ENCODE measurements at places on chromosomes 16 and 17.

DNA sequence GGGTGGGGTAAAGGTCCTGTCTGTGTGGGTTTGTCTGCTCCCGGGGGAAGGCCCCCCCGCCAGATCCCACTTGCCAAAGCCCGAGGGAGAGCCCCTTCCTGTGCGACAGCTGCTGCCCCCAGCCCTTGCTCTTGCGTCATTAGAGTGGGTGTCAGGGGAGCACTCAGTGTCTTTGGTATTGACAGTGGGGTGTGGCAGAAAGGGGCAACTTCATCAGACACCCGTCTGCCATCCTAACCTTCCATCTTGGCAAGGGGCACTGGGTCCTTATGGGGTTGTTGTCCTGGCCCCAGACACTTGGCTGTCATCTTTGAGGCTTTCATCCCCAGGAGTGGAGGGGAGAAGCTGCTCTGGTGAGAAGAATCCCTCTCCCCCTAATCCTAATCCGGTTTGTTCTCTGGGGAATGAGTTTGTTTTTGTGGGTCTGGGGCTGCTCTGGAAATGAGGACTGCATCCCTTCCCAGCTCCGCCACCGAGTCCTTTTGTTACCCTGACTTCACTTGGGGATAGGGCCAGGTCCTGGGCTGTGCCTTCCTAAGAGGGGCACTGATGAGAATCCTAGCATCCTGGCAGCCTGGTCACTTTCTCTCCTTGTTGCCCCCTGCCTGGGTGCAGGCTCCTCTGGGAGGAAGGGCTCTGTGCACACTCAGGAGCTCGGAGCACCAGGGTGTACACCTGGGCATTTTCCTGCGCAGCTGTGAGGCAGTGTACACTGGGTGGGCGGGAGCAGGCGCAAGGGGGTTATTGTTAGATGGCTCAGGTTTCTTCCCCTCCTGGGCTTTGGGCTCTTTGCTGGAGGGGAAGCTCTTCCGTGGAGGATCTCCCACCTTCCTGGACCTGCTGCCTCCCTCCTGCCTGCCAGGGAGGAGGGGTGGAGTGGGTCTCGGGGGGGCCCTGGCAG, 21.1 kb downstream of the GJD3 start:
- no peak for DNase-seq

DNA sequence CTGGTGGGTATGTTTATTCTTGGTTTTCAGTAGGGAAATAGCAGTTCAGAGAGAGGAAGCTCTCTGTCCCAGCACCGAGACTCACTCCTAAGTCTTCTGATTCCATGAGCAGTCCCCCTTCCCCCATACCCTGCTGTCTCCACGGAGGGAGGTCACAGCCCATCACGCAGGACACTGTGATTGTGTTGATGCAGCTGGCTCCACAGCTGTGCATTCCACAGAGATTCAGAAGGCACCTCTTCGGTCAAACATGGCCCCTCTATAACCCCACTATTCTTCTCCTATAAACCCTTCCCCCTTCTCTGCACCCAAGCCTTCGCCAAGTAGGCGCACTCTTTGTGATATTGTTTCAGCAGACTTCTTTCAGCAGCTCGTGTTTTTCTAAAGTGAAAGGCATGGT, 104.3 kb upstream of the HLF start:
- DNase-seq, result no peak

DNA sequence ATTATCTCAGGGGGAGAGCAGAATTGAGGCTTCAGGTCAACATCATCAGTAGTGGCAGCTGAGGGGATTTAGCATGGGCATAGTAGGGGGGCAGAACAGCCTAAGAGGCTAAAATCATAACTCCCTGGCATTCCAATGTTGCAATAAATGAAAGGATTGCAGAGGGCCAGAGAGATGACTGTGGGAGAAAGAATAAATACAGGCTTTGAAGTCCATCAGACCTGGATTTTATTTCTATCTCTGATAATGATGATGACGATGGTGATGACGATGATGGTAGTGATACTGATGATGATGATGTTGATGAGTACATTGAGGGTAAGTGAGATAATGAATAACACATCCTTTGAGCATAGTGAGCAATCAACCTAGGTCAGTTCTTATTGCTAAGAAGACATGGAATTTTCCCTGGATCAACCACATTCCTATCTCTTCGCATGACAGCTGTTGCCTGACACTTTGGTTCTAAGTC, 107.4 kb upstream of the CDH11 start:
- DNase-seq, result no peak

- no peak for DNase-seq
Observed at GRCh38 chr16:57680842-57681375, 12.8 kb downstream of the ADGRG3 start.

DNA sequence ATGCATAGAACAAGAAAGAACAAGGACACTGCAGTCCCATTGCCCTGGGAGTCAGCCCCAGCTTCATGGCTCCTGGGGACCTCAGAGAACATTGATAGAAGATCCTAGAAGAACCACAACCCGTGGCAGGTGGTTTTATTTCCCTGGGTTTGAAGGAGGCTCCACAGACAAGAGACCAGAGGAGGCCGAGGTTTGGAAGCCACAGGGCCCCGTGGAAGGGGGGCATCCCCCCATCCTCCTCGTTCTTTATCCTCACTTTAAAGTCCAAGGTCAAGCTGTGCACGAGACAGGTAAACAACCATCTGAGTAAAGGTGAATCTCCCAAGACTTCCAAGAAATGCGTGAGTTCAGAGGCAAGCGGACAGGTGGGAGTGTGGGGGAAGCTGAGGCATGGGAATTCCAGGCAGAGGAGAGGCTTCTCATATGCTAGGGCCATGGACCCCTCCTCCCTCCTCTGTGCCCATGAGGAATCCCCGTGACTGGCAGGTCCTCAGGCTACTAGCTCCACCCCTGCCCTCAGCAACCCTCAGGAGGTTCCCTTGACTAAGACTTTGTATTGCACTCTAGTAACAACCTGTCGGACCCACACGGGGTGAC, 849 bp upstream of the SULT1A1 start:
- no peak for DNase-seq

DNA sequence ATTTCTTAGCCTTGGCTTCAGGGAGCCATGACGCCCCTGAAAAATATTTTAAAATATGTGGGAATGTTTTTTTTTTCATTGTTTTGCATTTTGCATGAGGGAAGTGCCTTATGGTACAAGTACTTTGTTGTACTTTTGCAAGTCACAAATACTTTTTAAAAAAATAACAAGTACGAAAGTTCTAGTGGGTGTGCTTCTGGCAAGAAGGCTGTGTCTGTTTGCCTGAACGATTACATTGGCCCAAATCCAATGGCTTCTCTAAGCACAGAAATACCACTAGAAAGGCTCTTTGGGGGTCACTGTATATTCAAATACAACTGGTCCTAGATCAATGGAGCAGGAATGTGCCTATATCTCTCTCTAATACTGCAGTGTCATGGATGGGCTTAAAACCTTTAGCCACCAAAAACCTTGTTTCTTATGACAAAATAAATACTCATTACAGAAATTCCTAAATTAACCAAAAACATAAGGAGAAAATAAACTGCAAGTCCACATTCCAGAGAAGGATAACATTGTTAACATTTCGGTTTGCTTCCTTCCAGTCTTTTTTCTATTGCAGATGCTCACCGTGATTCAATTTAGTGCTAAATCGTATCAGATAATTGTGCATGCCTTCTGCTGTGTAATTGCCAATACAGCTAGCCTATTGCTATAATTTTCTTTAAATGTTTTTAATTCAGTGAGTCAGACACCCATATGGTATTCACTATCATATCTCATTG, 97.4 kb downstream of the VAT1L start:
- DNase-seq, result no peak

- DNase-seq, result no peak
Observed at GRCh38 chr16:80591071-80591915, 50.5 kb downstream of the DYNLRB2 start.

DNA sequence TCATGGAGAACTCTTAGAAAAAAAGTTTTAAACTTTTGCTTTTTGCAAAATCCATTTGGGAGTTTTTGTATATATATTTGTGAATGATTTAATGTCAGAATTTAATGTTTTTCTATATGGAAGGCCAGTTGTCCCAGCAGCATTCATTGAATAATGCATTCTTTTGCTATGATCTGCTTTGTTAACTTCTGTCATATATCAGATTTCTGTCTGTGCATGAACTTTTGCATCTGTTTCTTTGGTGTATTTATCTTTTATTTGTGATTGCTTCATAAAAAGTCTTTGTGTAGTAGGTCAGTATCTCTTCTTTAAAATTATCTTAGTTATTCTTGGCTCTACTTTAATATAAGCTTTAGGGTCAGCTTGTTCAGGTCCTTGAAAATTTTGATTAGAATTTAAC, 84.2 kb downstream of the MAP2K4 start:
- DNase-seq, result no peak

DNA sequence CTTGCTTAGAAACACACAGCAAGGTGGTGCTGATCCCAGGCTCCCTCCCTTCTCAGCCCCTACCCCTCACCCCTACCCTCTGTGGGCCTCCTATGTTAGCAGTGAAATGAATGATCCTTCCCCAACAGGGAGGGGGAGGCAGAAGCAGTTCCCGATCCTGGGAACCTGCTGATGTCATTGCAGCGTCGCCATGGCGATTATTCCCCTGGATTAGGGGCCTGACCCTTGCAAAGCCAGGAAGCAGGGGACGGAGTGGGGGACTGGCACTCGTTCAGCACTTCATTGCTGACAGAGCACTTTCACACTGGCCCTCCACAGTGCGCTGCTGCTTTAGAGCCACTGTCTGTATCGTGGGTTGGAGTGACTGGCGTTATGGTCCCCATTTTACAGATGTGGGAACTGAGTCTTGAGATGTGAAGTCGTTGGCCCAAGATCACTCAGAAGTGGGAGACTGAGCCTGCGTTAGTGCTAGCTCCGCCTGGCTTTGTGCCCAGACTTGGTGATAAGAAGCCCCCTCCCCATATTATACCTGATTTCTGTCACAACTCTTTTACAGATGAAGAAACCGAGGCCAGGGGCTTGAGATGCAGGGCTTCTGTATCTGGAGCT, 26.6 kb downstream of the LASP1 start:
- DNase-seq, result no peak

DNA sequence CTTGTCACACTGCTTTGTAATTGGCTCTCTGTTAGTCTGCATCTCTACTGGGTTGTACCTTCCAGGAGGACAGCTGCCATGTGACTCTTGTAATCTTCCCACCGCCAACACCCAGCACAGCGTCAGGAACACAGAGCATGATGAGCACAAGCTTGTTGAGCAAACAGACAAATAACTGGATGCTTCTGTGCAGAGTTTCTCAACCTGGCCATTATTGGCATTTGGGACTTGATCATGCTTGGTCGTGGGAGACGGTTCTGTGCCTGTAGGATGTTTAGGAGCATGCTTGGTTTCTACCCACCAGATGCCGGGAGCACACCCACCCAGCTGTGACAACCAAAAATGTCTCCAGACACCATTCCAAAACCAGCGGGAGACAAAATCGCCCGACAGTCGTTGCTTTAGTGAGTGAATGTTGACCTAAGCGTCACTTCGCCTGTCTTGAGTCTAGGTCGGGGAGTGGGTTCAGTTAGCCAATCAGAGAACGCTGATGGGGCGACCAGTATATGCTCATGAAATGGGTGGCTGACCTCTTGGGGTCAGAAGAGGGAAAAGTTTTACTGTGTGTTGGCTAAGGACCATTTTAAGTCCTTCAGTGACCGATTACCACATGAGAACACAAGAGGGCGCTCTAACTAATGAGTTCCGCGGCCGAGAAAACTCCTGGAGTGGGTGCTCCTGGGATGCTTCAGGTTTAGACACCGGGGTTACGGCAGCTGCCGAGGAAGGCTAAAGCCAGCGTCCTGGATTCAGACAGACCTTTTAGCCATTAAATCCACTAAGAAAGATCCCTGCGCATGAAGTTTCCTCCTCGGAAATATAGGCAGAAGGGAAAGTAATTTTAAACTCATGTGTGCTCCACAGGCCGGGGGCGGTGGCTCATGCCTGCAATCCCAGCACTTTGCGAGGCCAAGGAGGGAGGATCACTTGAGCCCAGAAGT, 57.8 kb upstream of the TEX2 start:
- peak; percentile 71 for DNase-seq

GRCh38 chr17:39283896-39284295, 58.2 kb upstream of the STAC2 start:
- DNase-seq, result no peak

GRCh38 chr17:77647531-77647930, 311.0 kb upstream of the TNRC6C start:
- DNase-seq, result no peak

Data from activated T-cell treated with anti-CD3 and anti-CD28 coated beads, Interleukin-2, amount 50 U/mL, for 48 hours (primary cell).